ENCODE measurements at places on chromosomes 5 and 9.

DNA sequence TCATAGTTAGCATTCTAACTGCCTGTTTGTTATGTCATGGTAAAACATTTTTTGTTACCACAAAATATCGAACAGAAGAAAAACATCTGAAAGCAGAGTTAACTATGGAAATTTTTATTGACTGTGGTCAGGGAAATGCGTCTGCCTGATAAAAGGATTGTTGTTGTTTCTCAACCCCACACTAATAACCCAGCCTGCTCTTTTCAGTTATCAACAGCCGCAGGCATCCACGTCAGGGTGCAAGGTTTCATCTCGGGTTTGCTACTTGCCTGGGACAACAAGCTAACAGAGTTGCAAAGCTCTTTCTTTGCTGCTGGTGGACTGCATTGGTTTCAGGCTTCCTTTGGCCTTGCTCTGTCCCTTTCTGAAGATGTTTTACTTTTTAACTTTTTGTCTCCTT is 969.2 kb downstream of the CDH18 start:
- DNase-seq, result no peak

DNA sequence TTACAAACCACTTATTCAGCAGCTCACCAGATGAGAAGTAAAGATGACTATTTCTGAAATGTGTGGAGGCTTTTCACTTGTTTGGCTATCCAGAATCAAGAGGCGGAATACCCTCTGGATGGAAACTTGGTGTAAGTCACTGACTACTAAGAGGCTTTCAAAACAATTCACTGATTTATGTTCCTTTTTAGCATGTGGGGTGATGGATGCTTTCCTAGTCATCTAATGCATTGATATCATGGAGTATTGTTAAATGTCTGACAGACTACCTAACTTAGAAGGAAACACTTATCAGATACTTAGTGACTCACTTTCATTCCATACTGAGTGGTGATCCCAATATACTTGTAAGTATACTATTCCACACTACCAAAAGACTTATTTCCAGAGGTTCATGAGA is 141.4 kb downstream of the PLK2 start:
- DNase-seq, result no peak

DNA sequence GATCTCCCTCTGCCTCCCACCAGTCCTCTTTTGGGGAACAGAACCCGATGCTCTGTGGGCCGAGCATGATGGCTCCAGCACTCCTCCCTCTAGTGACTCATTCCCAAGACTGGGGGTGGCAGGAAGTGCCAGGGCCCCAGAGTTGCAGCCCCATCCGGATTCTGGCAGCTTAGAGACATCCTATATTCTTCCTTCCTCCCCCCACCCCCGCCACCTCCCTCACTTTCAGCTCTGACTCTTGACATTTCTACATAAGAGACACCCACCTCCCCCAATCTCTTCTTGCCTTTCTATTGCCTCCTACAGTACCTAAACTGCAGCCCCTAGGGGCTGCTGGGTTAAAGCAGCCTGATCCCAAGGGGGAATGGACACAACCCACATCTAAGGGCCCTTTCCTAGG is 47.1 kb upstream of the MATR3 start:
- DNase-seq, result no peak

- DNase-seq, result no peak
Observed at GRCh38 chr5:178204935-178205748, 809 bp downstream of the HNRNPAB start.

DNA sequence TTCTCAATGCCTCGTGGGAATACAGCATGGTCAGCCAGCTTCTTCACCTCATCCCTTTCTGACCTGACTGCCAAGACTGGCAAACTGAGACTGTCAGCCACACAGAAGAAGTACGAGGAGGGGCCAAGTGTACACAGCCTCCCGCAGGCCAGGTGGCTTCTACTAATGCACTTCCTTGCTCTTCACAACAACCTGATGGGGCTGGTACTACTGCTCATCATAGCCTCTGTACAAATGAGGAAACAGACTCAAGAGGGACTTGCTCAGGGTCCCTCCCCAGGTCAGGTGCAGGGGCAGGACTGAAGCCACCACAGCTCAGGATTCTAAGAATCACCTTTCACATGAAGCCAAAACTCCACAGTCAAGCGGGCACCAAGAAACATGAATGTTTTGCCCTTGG is 21.3 kb downstream of the NIPAL4 start:
- DNase-seq, result no peak

DNA sequence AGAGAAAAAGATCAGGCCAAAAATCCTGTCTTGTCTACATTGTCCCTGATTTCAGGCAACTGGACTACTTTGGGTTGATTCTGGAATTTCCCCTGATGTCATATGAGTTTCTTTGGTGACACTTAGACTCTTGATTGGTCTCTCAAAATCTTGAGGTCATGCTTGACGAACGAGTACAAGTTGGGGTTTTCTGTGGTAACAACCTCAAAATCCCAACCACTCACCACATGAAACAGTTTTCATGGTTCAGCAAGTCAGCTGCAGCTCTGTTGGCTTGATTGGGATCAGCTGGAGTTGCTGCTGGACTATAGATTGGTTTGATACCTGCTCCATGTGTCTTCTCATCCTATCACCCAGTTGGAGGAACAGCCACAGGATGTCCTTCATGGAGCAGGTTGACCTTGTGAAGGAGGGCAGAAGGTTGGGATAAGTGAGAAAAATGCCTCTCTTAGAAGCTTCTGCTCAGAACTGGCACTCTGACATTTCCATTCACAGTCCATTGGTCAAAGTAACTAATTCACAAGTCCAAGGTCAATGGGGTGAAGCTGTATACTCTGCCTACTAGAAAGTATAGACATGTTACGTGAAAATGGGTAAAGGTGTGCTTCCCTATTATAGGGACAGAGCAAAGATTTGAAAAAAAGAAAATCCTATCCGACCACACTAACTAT is 284.5 kb downstream of the SH3GL2 start:
- DNase-seq, result no peak

GRCh38 chr5:1209489-1209852 is 8.1 kb downstream of the SLC6A19 start:
- DNase-seq, result no peak

GRCh38 chr9:19102181-19102630 is 498 bp downstream of the HAUS6 start:
- no peak for DNase-seq

DNA sequence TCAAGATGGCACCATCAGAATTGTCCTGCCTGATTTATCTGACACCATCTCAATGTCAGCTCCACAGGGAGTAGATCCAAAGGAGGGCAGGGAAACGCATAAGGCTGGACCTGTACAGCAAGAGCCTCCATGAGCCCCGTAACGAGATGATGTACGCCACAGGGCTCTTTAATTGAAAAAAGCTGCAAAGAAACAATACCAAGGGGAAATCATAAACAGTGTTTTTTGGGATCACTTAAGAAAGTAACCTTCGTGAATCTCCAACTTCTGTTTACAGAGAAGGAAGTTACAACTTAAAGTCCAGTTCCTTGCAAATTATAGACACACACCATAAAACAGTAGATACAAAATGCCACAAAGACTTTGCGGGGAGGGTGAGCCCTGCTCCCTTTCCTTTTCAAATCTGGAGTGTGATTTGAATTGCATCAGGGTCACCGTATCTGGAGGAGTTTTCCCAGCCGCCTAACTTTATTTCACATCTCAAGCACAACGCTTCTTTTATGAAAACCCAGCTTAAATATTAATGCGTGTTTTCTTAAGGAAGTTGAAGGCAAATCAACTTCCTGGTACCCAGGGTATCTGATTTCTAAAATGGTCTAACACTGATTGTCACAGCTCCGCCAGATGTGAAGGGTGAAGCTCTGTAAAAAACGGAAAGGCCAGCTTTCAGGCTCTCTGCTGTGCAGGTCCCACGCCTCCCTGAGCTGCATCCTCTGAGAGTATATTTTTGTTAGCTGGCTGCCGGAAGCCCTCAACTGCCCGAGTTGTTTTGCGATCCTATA is 88.9 kb downstream of the EBF1 start:
- DNase-seq, result no peak

DNA sequence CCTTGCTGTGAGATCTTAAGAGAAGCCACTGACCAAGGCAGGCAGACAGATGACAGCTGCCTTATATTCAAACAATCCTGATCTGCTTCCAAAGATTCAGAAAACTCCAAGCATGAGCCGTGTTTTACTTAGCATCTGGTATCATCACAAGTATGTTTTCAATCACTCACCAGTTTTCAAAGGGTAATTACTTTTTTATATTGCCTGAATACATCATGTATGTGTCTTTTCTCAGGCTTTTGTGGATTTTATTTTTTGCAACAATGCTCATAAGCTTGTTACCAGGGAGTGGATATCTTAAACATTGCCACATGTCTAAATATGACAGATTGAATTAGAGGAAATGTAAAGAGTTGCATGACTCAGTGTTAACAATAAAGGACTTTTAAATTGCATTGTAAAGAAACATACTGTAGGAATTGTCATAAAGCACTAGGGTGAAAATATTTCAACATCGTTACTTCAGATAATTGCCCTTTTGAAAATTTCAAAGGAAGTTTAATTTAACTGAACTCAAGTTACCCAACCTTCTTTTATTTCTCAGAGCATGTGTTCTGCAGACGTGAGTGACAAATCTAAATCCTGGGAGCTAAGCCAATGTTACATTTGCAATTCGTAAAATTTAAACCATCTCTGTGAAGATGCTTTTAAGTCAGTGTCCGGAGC is 326.1 kb downstream of the PLK2 start:
- DNase-seq, result no peak

GRCh38 chr9:115694991-115695390 is 458.6 kb upstream of the PAPPA start:
- DNase-seq, result no peak

DNA sequence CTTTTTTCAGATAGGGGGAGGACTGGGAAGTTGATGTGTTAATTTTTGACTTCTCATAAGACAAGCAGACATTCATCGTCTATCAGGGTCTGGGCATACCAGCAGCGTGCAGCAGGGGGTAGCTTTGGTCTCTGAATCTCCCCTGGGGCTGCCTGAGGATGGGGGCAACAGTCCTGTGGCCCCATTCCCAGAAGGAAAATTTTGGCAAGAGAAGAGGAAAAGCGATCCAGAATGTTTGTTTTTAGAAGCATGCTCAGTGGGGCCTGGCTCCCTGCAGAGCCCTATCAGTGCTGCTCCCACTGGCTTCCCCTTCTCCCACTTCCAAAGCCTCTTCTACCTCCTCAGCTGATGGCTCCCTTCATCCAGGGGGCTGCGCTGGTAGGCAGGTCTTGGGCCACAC is 194.8 kb upstream of the IL12B start:
- no peak for DNase-seq

DNA sequence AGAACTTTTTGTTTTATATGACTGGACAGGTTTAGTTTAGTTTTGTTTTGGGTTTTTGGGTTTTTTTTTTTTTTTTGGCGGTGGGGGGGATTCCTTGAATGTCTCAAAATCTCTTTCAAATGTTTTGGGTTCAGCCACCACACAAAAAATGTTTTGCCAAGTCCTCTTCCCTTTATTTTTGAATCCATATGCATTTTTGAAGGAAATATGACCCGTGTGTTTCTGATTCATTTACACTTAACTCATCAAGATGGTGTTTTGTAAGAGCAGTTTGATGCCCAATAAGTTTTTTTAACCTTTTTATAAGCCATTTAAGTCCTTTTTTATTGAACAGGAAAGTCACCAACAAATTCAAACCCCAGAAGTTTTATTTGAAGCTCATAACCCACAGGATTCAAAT is 209.8 kb downstream of the CWC27 start:
- no peak for DNase-seq

GRCh38 chr5:6362846-6363245 is 15.5 kb downstream of the MED10 start:
- no peak for DNase-seq

GRCh38 chr9:69655065-69655464 is 17.1 kb downstream of the APBA1 start:
- DNase-seq, result no peak

GRCh38 chr9:74496819-74497747 is at the start of gene RORB:
RORB (plus strand) TSS chr9:74497335; CDS start chr9:74497977, 642 bp downstream.
- peak; percentile 1 for DNase-seq

GRCh38 chr9:21766096-21766495 is 36.3 kb upstream of the MTAP start:
- no peak for DNase-seq

DNA sequence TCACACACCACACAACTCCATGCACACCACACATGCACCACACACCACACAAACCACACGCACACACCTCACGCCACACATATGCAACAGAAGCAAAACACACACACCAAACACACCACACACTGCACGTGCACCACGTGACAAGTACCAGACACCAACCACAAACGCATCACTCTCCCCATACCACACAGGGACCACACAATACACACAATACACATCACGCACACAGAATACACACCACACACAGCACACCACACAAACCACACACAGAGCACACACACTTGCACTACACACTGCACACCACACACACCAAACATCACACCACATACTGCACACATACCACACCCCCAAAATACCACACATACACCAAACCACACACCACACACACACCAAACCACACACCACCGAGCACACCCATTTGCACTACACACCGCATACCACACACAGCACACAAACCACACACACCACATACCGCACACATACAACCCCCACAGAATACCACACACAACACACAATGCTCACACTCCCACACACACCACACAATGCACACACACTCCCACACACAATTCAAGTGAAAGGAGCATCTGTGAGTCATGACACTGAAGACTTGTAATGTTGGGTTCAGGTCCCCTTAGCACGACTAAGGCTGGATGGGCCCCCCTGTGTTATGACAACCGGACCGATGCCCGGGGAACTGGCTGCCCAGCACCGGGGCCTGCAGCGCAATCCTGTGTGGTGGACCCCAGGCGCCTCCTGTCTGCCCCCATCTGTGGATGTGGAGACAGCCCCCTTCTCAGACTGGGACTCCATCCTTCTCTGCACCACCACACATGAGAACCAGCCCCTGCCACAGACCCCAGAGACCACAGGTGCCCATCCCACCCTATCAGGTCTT is 6.0 kb upstream of the ZDHHC11 start:
- DNase-seq, result no peak

- no peak for DNase-seq
Observed at GRCh38 chr5:127812570-127812969, 109.4 kb downstream of the CCDC192 start.

DNA sequence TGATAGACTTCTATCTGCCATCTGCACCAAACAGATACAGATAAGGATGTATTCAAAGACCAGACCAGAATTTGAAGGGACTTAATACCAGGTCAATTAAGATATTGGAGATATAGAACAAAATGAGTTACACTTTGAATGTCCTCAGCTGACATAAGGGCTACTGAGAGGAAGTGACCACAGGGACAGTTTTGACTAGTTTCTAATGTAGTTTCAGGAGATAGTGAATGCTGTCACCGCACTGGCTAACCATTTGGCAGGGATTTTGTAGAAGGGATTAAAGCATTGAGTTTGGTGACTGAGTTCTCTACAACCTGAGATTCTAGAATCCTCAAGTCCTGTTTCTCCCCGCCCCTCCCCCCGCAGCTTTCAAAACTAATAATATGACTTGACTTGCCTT is 22.7 kb downstream of the CCNH start:
- no peak for DNase-seq

GRCh38 chr5:943918-944620 is 51.4 kb downstream of the TRIP13 start:
- no peak for DNase-seq

- no peak for DNase-seq
Observed at GRCh38 chr9:122498883-122499288, 11.7 kb upstream of the OR1J2 start.
